ENCODE measurements at places on chromosomes 7 and 10. TPM values are rescaled to one million over a fixed set of nuclear protein-coding genes. Genes with fewer than 3 reads are reported as not detected.

LRRN3 gene
- 13.7 TPM for total RNA-seq

VPS41 gene
- total RNA-seq, result 77.3 TPM

GBX1 gene
- not detected for total RNA-seq

DNA sequence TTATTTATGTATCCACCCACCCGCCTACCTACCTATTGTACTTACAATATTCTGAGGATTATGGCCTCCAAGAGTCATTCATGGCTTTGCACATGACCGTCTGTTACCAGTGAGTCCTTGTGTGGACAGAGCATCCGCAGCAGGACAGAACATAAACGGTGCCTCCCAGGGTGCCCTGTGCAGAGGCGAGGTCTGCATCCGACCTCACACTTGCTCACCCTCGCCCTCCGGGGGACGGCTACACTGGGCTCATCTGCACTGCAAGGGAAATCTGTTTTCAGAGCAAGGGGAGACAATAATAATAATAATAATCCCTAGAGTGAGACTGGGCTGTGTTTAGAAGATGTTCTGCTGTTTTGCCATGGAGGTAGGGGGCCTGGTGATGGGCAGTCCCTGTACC lies 29.8 kb downstream of the PFKP start:
- no peak for DNase-seq
- H3K4me3 ChIP-seq, result no peak overlapping the region
- H3K27me3 ChIP-seq, result no peaks in the 10 kb centered on the region
- H3K27ac ChIP-seq, result no peak overlapping the region

EIF3A gene
- total RNA-seq, result 101 TPM

DNA sequence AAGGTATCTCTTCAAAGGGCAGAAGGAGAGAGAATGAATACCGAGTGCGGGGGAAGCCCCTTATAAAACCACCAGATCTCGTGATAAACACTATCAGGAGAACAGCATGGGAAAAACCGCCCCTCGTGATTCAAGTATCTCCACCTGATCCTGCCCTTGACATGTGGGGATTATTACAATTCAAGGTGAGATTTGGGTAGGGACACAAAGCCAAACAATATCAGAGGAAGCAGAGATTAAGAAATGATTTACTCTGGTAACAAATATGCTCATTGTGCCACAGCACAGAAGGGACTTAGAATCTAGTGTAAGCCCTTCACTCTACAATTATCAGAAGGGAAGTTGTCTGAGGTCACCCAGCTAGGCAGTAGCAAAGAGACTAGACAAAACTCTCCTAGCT lies 40.1 kb upstream of the ZNRF2 start:
- no peaks in the 10 kb centered on the region for H3K36me3 ChIP-seq
- no peak overlapping the region for H3K27ac ChIP-seq
- H3K4me3 ChIP-seq, result no peak overlapping the region
- no peak for DNase-seq

C7orf57 gene
- 9.4 TPM for total RNA-seq

- H3K36me3 ChIP-seq, result no peaks in the 10 kb centered on the region
- H3K4me3 ChIP-seq, result no peak overlapping the region
- no peak overlapping the region for H3K27ac ChIP-seq
- no peaks in the 10 kb centered on the region for H3K4me1 ChIP-seq
- DNase-seq, result no peak
Observed at GRCh38 chr7:142413280-142414000, 155.6 kb upstream of the PRSS58 start.

DNA sequence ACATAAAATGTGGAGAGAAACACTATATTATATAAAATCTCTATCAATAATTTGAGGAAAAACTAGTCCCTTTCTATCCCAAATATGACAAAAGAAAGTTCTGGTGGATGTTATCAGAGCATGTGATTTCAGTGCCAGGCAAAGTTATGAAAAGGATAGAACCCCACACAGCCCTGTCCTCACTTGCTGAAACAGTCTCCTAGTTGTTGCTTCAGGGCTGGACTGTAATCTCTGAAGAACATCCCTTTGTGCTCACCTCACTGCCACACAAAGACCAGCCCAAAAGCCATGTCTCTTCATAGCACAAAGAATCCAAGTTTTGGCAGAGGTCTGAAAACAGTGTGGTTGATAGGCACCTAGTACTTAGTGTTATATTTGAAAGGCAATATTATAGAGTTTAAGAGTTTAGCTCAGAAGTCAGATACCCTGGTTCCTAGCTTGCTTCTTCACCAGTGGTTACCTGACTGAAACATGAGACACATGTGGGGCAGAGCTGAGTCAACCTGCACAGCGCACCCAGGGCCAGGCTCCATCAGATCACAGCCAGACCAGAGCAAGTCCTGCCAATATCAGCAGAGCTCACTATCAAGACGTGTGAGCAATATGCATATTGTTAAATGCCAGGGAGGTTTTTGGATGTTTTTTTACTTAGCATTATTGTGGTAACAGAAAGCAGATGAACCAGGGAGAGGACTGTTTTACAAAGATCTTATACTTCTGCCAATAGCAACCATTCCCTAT lies 25.0 kb downstream of the CYP3A7 start:
- no peak overlapping the region for H3K4me3 ChIP-seq
- H3K36me3 ChIP-seq, result peaks cover 1% of the 10 kb centered on the region
- no peak overlapping the region for H3K27ac ChIP-seq
- no peaks in the 10 kb centered on the region for H3K4me1 ChIP-seq

DNA sequence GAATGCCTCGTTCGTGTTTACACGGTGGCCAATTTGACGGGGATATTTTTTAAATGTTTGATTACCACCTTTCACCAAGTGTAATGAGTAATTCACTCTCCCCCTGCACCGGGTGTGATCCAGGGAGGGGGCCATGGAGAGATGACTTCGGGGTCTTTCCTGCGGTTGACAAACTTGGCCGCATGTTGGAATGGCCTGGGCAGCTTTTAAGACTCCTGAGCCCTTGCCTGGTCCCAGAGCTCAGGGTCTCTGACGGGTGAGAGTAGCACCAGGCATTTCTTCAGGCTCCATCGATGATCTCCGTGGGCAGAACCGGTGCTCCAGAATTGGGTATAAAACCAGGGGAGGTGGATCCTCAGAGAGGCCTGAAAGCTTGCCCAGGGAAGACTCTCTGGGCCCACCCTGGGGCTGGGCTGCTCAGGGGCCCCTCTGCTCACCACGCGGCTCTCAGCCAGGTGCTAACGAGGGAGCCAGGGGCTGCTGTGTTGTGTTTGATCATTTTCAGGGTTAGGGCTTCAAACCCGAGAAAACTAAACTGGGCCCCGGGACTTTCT lies 882 bp downstream of the ZNF282 start:
- H3K27me3 ChIP-seq, result no peaks in the 10 kb centered on the region
- H3K4me3 ChIP-seq, result peak overlapping the region; percentile 99
- H3K4me1 ChIP-seq, result no peaks in the 10 kb centered on the region
- H3K27ac ChIP-seq, result peak overlapping the region; percentile 98
- peaks cover 25% of the 10 kb centered on the region for H3K36me3 ChIP-seq
- peak; percentile 17 for DNase-seq

DNA sequence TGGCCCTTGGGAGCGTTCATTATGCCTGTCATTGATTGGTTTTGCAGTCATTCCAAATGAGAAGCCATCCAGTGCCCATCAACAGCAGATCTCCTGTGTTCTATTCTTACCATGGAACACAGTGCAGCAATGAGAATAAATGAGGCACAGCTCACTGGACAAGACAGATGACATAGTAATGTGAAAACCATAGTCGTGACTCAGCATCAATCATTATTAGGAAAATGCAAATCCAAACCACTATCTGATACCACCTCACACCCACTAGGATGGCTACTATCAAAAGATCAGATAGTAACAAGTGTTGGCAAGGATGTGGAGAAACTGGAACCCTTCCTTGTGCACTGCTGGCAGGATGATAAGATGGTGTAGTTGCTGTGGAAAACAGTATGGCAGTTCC lies 144.7 kb downstream of the ARHGAP22 start:
- H3K4me1 ChIP-seq, result no peaks in the 10 kb centered on the region
- H3K27me3 ChIP-seq, result no peaks in the 10 kb centered on the region
- H3K4me3 ChIP-seq, result no peak overlapping the region
- H3K36me3 ChIP-seq, result no peaks in the 10 kb centered on the region
- H3K27ac ChIP-seq, result no peak overlapping the region
- DNase-seq, result no peak

DNA sequence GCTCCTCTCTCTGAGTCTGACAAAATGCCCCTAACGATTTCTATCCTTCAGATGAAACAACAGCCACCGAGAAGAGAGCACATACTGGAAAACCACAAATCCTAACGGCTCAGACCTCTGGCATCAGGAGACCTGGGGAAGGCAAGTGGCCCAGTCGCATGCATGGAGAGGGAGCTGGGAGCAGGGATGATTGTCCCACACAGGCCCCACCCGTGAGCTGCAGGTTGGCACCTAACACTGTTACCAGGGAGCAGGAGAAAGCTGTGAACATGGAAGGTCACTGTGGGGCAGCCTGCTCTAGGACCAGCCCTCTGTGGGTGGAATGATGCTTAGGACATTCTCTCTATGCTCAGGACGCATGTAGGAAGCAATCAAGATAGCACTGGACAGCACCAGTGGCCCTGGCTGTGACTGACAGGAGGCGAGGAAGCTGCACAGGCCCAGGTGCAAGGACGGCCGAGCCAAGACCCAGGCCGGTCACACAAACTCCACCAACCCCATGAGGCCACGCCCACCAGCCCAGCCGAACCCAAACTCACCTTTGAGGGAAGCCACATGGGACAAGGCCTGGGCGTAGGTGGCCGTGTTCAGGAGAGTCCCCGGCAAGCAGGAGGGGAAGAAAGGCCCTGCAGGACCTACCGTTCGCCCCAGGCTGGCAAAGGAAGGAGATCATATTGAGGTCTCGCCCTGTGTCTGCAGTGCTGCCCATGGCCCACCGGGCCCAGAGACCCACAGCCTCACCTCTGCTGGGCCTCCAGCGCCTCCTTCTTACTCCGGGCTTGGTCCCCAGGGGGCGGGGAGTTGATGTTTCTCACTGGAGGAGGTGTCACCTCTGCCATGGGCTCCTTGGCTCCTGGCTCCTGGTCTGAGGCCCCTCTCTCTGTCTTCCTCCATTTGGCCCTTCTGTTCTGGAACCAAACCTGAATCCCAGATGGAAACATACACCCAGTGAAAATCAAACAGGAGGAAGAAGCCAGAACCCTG lies 9.7 kb downstream of the DRGX start:
- no peak overlapping the region for H3K4me3 ChIP-seq
- no peaks in the 10 kb centered on the region for H3K36me3 ChIP-seq
- H3K27me3 ChIP-seq, result no peaks in the 10 kb centered on the region
- H3K27ac ChIP-seq, result no peak overlapping the region
- H3K4me1 ChIP-seq, result no peaks in the 10 kb centered on the region
- DNase-seq, result no peak

DNA sequence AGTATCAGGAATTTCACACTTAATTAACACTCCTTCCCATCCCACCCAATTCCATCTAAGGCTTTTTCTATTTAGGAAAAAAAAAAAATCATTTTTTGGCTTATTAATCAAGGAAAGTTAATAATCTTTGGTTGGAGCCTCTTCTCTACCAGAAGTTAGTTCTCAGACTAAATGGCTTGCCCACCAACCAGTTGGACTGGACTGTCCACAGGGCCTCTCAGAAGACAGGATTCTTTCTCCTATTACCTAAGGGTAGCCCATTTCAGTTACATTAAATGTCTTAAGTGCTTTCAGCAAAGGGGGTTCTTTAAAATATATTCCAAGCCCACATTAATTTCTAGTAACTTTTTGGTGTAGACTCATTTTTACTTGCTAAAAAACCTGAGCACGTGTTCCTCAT lies 35.2 kb downstream of the GLUD1 start:
- peaks cover 19% of the 10 kb centered on the region for H3K36me3 ChIP-seq
- no peak for DNase-seq
- peaks cover 2% of the 10 kb centered on the region for H3K4me1 ChIP-seq
- no peaks in the 10 kb centered on the region for H3K27me3 ChIP-seq

DNA sequence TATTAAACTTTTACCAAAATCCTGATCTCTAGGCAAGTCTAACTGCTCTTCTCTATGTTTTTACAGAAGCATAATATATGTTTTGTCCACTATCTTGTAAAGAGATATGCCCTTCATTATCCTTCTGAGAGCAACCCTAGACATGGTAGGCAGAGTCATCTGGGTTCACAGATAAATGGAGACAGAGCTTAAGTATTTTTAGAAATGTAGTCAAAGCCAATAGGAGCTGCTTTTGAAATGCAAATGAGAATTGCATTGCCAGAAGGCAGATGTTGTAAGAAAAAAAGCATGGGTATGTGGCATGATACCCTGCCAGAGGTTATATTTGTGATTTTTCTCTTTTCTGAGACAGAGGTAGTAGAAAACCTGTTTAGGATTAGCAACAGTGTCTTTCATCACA lies 964.8 kb downstream of the SORCS3 start:
- no peak for DNase-seq
- no peaks in the 10 kb centered on the region for H3K27me3 ChIP-seq
- no peak overlapping the region for H3K4me3 ChIP-seq
- no peaks in the 10 kb centered on the region for H3K4me1 ChIP-seq

GRCh38 chr7:75962607-75963380 lies 31.6 kb downstream of the TMEM120A start:
- H3K36me3 ChIP-seq, result peaks cover 2% of the 10 kb centered on the region
- peak overlapping the region; percentile 38 for H3K27ac ChIP-seq
- H3K27me3 ChIP-seq, result no peaks in the 10 kb centered on the region
- no peak overlapping the region for H3K4me3 ChIP-seq

DNA sequence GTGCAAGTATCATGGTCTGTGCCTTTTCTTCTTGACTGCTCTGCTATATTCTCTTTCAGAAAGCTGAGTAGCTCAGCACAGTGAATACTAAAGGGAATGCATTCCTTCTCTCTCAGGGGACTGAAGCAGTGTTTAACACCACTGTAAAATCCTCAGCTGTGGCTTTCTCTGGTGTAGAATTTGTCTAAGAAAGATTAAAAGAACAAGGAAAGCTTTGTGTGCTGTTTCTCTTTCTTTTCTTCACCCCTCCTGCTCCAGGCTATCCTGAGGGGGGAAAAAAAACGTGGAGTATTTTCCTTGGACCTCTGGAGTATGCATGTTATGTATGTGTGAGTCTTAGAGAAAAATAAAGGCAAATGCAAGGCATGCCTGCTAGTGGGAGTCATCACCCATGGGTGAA lies 383.9 kb downstream of the AUTS2 start:
- H3K27me3 ChIP-seq, result no peaks in the 10 kb centered on the region
- H3K4me1 ChIP-seq, result no peaks in the 10 kb centered on the region
- H3K4me3 ChIP-seq, result no peak overlapping the region

ARHGEF35 gene
- 10.8 TPM for total RNA-seq

DNA sequence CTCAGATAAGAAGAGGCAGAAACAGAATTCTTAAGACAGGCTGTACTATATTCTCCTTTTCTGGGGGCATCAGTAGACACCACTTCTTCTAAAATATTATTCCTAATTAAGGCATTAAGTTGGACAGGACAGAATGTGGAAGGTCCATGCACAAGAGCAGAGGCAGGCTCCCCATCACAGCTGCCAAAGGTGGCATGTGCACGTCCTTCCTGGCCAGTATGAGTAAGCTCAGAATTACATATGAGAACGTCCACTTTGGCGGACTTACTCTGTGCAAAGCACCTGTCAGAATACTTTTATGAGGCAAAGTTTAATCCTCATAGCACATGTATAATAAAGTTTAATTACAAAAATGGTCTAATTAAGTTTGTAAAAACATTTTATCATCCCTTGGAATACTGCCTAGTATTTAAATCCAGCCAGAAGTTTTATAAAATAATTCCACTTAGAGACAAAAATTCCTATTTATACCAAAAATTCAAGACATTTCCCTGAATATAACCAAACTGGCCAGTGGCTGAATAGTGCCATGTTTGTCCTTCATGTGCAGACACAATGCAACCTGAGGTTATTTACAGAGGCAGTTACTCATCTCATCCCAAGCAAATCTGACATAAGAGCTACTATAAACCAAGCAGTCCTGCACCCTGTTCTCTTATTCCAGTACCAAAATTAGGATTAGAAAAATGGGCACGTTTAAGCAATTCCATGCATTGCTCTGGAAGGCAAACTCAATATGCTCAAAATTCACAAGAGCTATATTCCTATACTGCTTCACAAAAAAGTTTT lies 65.5 kb downstream of the CACUL1 start:
- peaks cover 32% of the 10 kb centered on the region for H3K36me3 ChIP-seq
- DNase-seq, result no peak
- no peaks in the 10 kb centered on the region for H3K4me1 ChIP-seq
